Activated T-helper 9 cell treated with anti-CD3 and anti-CD28 coated beads, Interleukin-2, amount 50 U/mL, for 16 hours (primary cell): ENCODE measurements at places on chromosomes 13 and 19.
A peak's percentile ranks its signal among the peaks of the same experiment; 100 is the strongest.

DNA sequence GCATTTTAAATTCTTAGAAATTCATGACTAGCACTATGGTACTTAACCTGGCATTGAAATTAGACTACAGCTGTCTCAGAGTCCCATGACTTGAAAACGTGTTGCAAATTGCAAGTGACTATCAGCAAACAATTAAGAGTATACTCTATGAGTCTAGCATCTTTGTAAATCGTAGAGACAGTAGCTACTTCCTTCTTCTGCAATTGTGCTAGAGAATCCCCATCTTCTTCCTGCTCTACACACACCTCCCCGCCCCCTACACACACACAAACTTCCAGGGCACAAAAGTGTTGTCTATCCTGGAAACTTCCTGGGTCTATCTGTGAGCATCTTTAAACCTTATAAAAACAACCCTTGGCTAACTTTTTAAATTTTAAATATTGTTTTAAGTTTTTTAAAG, 35.2 kb upstream of the MIR17HG start:
- DNase-seq, result no peak

DNA sequence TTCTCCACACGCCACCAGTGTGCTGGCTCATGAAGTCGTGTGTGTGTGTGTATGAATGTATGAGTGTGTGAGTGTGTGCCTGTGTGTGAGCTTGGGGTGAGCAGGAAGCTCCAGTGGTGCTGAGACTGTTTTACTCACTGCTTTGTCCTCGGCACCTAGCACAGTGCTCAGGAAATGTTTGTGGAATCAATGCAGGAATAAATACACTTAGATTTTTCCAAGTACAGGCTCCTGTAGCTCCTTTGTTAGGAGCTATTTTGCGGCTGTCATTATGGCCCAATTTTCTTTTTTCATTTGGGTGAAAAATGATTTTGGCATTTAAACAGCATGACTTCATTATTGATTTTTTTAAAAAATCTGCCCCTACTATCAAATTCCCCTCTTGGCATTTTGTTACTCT, 193.5 kb upstream of the KL start:
- DNase-seq, result no peak

GRCh38 chr19:530134-531008, 1.2 kb upstream of the CDC34 start:
- no peak for DNase-seq

DNA sequence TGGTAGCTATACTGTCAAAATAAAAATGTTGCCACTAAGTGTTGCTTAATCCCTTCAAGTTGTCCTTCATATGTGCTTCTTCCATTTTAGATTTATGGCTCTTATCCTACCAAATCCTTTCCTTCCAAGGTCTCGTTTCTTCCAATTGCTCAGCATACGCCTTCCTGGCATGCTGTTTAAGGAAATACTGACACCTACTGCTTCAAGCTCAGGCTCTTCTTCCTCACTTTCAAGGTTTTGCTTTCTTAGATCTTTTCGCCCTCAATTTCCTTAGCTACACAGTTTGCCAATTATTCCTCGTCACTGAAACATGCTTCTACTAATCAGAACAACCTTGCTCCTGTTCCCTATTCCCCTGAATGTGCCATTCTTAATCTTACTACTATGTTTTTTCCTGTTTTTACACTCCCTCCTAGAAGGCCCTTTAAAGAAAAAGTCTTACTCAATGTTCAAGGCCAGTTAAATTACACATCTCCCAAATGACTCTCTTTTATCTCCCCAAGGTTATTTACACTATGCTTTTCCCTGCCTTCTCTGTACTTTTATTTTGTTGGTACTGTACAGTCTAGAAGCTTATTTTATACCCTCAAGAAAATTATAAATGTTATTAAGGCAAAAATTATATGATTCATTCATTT, 343.1 kb downstream of the MZT1 start:
- DNase-seq, result no peak

- DNase-seq, result peak; percentile 4
Measured at GRCh38 chr13:31431722-31432137, 232.0 kb downstream of the B3GLCT start.

GRCh38 chr13:44660050-44660449, 83.9 kb upstream of the TSC22D1 start:
- DNase-seq, result no peak

GRCh38 chr19:55690109-55690768, 15.2 kb downstream of the EPN1 start:
- no peak for DNase-seq

GRCh38 chr19:3142292-3142670, 6.4 kb downstream of the GNA15 start:
- DNase-seq, result peak; percentile 40

- no peak for DNase-seq
Measured at GRCh38 chr13:98761986-98762616, 9.6 kb upstream of the SLC15A1 start.

GRCh38 chr13:78485803-78486202, 117.5 kb downstream of the POU4F1 start:
- DNase-seq, result no peak

DNA sequence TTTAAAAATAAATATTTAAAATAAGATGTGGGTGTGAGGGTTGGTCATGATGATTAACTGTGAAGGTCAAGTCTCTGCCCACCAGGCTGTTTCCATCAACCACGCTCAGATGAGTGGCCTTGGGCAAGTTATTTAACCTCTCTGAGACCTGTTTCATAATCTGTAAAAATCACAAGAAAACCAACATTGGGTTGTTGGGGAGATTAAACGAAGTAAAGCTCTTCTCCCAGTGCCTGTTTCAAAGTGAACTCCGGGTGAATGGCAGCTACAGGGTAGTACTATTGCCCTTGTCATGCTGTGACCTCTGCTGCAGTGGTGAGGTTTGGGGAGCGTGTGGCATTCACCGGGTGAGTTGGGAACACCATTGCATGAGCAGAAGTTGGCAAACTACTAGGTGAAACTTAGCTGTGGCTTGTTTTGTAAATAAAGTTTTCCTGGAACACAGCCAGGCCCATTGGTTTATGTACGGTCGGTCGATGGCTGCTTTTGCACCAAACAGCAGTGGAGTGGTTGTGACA, 153.2 kb downstream of the USP12 start:
- no peak for DNase-seq

- DNase-seq, result no peak
Measured at GRCh38 chr13:67803118-67803517, 573.0 kb upstream of the PCDH9 start.

- no peak for DNase-seq
Measured at GRCh38 chr13:47680748-47681147, 320.3 kb downstream of the SUCLA2 start.

DNA sequence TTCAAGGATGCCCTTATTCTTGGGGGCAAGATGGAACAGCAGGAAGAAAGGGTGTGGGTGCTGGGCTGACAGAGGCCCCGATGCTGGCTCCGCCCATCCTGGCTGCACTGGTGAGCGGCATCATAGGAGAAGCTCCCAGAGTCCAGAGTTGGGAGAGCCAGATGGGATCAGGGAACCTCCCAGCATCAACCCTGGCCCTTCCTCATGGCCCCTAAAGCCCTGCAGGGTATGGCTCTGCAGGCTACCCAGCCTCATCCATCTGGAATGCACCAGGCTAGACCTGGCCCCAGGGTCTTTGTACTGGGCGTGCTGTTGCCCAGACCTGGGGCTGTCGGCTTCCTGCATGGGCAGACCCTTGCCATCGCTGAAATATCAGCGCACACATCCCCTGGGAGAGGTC, 7.9 kb upstream of the ELL start:
- no peak for DNase-seq

DNA sequence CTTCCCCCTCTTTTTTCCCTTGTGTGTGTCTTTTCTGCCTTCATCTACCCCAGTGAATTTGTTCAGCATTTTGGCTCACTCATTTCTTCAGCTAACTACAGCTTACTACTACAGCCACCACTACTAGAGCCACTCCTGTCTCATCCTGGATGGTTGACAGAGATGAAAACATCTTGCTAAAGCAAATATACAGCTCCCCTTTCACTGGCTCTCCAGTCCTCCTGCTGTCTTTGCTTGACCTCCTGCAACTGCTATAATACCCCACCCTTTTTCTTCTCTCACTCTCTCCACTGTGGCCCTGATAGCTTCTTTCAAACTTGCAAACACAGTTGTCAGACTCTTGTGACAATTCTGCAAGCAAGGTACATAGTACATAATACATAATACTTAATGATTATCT, 523.6 kb downstream of the DCT start:
- DNase-seq, result no peak

DNA sequence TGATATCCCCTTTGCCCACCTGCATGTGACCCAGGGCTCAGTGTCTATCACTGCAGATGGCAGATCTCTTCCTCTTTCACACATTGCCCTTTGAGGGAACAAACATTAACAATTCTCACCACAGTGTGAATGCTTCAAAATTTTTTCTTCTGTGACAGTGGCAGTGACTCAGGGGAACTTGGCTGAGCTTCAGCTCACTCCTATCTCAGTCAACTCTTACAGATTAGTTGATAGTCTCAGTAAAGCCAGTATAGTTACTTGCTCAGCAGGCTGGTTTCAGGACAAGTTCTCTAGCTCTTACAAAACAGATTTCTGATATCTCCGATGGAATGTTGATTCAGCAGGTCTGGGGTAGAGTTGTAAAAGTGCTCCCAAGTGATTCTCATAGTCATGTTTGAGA, 166.9 kb downstream of the DLEU7 start:
- no peak for DNase-seq

DNA sequence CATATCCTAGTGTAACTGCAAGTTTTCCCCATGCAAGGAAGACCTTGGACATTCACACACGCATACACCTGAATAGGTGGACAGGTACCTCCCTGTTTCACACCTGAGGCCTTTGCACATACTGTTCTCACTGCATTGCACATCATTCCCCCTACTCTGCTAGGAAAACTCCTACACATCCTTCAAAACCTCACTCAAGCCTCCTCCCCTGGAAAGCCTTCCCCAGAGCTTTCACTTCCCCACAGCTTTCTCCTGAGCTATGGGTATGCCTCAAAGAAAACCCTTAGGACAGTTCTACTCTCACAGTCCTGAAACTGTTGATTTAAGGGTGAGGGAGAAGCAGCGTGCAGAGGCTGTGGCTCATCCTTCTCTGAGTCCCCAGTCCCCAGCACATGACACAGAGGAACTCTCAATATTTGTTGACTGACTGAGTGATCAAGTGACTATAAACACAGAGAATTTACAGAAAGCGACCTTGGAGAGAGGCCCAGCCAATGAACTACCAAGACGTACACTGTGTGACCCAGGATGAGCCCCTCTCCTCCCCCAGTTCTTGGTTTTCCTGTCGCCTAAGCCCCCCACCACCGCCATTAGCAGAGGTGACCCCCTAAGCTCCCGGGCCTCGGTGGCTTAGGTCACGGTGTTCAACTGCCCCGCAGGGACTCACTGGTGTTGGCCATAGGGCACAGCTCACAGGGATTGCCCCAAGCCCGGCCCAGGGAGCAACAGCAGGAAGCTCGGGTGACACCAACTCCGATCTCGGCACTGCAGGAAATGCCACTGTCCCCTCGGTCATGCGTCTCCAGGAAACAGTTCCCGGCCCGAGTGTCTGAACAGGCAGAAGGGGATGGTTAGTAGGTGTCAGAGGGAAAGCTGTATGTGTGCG, 40.6 kb downstream of the FBN3 start:
- DNase-seq, result no peak

GRCh38 chr19:682678-683320, 6.6 kb downstream of the FSTL3 start:
- DNase-seq, result no peak

DNA sequence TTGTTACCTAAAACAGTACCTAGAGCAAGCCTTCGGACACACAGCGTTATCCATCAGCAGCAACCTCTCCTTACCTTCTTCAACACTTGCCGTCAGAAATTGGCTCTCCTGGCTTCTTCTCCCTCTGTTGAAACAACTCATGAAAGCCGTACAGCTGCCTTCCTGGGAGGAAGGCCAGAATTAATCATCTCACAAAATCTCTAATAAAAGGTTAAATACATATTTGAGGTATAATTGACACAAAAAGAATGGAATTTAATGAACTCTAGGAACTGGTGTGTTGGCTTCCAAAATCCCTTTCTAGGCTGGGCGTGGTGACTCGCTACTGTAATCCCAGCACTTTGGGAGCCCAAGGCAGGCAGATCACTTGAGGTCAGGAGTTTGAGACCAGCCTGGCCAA, 37.3 kb upstream of the GTF2F2 start:
- no peak for DNase-seq

GRCh38 chr19:44866664-44867063, 20.6 kb downstream of the NECTIN2 start:
- DNase-seq, result no peak

DNA sequence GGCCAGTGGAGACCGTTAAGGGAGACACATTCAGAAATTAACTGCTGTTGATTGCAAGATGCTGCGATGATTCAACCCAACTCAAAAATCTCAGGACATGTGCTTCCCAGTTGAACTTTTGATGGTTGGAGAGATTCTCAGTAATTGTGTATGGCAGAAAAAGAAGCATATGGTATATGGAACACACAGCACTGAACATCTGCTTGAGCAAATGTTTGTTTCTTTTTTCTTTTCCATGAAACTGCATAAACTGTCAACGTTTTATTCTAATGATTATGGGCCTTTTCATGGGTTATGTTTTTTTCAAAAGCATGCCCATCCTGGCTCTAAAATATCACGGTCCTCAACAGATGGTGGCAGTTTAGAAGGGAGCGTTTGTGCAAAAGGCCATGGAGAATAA, 40.1 kb upstream of the USP29 start:
- DNase-seq, result no peak

GRCh38 chr19:47264629-47265028, 8.3 kb downstream of the CCDC9 start:
- no peak for DNase-seq

- DNase-seq, result no peak
Measured at GRCh38 chr19:22623841-22624221, 10.3 kb upstream of the ZNF492 start.

DNA sequence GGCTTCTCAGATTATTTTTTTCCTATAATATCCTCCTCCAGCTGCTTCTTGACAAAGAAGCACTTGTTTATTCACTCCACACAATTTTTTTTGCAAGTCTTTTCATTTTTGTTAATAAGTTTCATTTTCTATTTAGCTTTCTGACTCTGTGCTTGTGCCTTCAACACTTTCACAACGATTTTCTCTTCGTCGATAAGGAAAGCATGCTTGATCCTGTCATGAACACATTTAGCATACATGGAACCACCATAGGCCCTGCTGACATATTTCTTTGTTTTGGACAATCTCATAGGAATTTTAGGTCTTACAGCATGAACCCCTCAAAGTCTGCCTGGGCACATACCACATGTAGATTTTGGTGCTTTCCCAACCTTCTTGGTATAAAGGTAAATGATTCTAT, 346.0 kb downstream of the KCNRG start:
- no peak for DNase-seq

DNA sequence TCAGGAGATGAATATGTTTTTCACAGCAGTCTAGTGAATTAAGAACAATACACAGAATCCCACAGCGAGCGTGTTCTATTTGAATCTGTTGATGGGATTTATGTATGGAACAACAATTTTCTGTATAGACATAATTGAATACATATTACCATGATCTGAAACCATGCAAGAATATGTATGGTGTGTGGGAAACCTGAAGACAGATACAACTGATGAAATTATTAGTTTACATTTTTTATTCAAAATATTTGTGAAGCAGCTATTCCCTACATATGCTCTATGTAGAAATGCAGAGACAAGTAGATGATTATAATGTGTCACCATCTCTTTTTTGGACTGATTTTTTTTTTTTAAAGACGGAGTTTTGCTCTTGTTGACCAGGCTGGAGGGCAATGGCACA, 91.8 kb downstream of the DNAJC15 start:
- DNase-seq, result no peak

GRCh38 chr13:109024611-109025010, 395.2 kb downstream of the MYO16 start:
- DNase-seq, result no peak

- no peak for DNase-seq
Measured at GRCh38 chr19:12647490-12648071, 19.0 kb downstream of the MAN2B1 start.

GRCh38 chr13:33352526-33352925, 67.0 kb upstream of the STARD13 start:
- no peak for DNase-seq
